ENCODE measurements at places on chromosomes 6 and 20.

- no peak for DNase-seq
Observed at GRCh38 chr6:1384549-1385128, 4.7 kb upstream of the FOXF2 start.

- no peak for DNase-seq
Observed at GRCh38 chr6:3724451-3725144, 26.9 kb downstream of the PXDC1 start.

GRCh38 chr20:6305536-6305935 lies 182.7 kb upstream of the FERMT1 start:
- no peak for DNase-seq

GRCh38 chr6:134346932-134347545 lies 29.1 kb upstream of the SGK1 start:
- no peak for DNase-seq

DNA sequence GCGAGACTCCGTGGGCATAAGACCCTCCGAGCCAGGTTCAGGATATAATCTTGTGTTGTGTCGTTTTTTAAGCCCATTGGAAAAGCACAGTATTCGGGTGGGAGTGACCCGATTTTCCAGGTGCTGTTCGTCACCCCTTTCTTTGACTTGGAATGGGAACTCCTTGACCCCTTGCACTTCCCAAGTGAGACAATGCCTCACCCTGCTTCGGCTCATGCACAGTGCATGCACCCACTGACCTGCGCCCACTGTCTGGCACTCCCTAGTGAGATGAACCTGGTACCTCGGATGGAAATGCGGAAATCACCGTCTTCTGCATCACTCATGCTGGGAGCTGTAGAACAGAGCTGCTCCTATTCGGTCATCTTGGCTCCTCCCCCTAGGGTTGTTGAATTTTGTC lies 307.7 kb upstream of the DEFB115 start:
- DNase-seq = no peak

DNA sequence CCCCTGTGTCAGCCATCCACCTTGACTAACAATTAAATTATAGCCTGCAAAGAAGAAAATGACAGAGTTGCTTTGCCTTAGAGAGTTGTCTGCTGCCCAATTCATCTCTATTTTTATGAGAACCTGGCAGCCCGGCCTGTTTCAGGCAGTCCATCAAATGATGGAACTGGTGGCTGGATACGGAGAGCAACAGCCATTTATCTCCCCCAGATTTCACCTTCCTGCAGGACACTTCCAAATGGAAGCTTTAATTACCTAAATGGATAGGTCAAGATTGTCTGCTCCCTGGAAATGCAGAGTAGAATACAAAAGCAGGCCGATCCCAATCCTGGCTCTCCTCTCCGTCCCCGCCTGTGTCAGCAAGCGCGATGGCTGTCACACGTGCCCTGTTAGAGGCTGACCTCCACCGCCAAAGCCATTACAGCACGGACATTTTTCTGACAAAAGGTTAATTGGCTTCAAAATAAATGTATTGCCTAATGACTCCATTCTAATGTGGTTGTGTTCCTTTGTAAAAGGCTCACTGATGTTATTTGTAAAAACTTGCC lies 86.7 kb downstream of the PACRG start:
- DNase-seq = no peak

- no peak for DNase-seq
Observed at GRCh38 chr20:9241232-9241692, 172.4 kb downstream of the PLCB4 start.

DNA sequence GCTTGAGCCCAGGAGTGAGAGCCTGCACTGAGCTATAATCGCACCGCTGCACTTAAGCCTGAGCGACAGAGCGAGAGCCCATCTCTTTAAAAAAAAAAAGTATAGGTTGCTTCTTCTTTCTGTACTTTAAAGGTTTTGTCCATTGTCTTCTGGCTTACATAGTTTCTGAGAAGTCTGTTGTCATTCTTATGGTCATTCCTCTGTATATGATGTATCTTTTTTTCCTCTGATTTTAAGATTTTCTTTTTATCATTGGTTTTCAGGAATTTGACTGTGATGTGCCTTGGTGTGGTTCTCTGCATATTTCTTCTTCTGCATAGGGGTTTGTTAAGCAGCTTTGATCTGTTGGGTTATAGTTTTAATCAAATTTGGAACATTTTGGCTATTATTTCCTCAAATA lies 29.1 kb downstream of the QRSL1 start:
- no peak for DNase-seq

GRCh38 chr6:145112711-145113148 lies 622.6 kb downstream of the EPM2A start:
- no peak for DNase-seq

DNA sequence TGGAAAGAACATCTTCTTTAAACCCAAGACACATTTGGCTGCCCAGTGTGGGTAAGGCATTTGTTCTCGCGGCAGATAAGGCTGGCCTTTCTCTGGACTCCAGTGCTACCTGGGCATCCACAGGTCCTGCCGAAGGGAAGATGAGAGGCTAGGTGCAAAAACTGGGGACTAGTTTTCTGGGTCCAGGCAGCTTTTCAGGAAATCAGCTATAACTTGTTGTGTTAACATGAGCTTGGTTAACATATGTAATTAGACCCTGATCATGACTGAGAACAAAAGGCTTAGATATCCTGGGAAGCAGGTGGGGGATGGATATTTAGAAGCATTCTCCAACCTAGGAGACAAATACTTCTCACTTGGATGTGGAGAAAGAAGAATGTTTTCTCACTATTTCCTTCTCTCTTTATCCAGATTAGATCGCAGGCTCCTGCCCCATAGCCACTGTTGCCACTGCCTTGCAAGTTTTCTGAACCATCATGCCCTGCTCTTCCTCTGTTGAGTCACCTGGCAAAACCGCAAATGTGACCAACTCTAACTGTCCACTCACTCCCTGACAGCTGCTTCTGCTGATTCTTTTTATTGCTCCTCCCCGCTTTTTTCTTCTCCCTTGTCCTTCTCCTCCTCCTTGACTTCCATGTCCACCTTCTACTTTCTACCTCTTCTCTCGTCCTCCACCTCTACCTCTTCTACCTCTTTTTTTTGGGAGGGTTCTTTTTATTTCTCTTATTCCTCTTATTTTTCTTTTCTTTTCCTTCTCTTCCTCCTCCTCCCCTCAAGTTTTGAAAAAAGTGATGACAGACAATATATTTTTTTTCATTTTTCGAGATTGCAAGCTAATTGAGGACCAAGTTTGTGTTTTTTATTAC lies 258.1 kb downstream of the UTRN start:
- no peak for DNase-seq

DNA sequence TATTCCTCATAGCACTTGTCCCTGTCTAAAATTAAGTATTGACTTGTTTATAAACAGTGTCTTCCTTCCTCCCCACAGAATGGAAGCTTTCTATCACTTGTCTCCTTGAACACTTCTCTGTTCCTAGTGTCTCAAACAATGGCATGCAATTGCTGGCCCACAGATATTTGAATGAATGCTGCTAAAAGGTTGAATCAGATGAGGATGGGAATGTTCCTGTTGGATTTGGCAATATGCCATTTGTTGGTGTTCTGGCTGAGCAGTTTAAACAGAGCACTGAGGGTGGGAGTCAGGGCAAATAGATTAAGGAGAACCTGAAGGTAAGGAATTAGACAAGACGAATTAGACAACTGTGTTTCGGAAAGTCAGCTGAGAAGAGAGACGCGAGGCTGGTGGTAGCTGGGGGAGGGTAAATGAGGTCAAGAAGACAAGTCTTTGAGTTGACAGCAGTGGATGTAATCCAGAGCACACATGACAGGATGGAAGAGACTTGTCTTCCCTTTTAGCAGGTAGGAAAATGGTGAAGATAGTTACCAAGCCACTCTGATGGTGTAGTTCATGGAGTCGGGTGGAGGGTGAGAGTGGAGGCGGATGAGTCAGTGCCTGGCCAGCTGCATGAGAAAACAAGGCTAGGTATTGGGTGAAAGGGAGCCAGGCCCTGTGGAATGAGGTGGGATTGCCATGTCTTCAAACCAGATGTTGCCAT lies 58.3 kb upstream of the GNRH2 start:
- DNase-seq = peak; percentile 44

DNA sequence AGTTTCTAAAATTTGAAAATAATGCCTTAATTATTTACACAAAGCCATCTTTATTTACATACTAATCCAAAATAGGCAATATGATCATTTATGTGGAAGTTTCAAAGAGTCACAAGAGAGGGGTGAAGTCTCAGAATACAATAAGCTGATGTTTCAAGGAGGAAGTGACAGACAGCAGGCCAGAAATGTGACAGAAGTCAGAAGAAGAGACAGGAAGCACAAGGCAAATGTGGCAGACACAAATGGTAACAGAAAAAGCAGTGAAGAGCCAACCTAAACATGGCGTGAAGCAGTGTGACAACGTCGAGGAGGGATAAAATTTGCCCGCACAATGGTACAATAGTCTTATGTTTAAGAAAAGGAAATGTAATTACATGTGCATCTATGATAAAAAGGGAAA lies 59.8 kb downstream of the SHPRH start:
- DNase-seq = no peak

GRCh38 chr6:170385506-170385905 lies 78.9 kb downstream of the FAM120B start:
- DNase-seq = no peak

GRCh38 chr6:42264852-42265390 lies 47.3 kb upstream of the MRPS10 start:
- DNase-seq = no peak

- no peak for DNase-seq
Observed at GRCh38 chr20:51140671-51141070, 117.8 kb upstream of the KCNG1 start.

DNA sequence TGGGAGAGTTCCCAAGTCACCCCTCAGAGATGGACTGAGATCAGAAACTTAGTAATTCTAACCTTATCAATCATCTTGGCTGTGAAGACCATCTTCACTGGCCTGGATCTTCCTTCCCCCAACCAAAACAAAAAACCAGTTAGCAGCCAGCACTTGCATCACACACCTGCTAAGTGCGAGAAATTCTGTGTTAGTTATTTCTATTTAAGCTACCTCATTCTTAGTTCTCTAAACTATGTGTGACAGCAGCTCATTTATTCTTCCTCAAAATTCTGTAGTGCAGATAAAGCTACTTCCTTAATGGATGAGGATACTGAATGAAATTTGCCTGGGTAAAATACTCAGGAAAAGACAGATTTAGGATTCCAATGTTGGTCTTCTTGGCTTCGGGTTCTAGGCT lies 18.2 kb upstream of the TAGAP start:
- no peak for DNase-seq

DNA sequence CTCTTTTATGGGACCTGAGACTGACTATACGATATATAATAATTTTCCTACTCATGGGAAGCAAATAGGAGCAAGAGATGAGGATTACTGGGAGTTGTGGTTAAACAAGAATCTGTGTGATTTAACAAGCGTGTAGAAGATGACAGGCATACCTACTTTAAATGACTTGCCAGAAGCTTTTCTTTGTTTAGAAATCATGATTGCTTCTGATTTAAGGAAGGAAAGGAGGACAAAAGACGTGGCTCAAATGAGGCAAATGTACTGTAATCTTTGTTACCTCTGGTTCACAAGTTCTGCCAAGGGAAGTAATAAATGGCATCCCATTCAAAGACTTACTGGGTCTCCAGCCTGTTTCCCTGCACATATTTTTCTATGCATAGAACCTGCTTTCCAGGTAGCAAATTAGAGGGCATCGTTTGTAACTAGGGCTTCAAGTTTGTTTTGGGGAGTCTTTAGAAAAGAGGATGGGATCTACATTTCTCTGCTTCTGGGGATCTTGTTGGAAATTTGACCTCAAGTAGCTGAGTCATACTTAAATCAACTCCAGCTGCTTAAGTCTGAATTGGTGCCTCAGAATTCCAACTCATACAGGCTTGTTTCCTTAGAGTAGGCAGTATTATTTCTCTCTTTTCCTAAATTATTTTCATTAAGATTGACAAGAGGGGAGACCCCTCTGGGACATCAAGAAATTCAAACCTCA lies 2.9 kb upstream of the TRMT11 start:
- no peak for DNase-seq

DNA sequence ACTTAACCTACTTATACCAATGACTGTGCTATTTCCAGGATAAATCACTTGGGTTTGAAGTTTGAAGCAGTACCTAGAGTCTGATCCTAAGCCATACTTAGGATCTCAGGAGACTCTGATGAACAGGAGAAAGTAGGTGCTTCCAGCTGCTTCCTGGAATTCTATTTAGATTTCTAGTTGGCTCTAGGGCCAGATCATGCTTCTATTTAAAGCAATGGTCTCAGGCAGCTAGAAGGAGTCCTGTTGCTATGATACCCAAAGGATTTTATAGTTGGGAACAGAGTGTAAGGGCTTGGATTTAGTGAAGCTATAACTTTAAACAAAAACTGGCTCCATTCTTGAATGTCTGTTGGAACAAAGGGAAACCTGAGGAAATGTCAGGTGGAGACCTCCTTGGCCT lies 52.4 kb upstream of the TINAG start:
- DNase-seq = no peak

DNA sequence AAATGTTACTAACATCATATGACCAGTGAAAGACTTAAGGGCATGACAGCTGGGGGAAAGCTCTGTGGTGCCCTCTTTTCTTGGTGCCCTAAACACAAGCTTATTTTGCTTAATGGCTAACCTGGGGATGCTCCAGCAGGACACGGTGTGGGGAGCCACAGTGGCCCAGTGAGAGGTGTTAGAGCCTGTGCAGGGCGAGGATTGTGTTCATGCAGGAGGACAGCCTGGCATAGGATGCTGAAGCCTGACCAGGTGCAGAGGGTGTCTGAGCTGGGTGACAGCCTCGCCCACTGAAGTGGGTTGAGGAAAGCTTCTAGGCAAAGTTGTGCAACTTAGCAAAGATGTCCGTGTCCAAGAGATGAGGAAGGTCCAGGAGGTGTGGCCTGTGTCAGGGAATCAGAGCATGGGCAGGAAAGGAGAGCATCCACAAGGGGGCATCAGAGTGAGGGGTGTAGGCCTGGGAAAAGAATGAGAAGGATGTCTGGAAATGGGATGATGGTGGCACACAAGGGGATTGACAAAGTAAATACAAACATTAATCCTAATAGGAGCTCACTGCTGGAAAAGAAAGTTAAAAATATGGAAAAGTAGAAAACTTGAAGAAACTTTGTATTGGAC lies 33.9 kb downstream of the SLC17A4 start:
- DNase-seq = peak; percentile 25

DNA sequence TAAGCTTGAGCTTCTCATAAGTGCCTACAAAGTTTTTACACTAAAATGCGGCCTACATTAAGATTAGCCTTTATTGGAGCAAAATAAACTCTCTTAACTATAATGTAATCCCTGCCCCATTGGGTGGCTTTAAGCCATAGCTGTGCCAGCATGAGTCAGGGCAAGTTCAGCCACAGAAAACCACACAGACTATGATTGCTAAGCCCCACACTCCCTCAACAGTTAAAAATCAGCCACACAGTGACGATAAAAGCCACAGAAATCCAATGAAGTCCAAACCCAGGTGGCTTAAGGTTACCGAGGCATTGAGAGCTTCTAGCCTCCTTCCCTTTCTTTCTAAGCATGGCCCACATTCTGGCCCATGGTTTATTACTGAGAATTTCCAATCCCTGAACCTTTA lies 61.6 kb downstream of the GRM1 start:
- DNase-seq = no peak

- DNase-seq = no peak
Observed at GRCh38 chr6:157763904-157764177, 59.2 kb upstream of the SNX9 start.

- no peak for DNase-seq
Observed at GRCh38 chr6:129287231-129288177, 404.6 kb downstream of the LAMA2 start.
